CD4-positive, alpha-beta T cell treated with Interferon gamma for 1 hour (primary cell): ENCODE measurements at places on chromosomes 13 and 19.

DNA sequence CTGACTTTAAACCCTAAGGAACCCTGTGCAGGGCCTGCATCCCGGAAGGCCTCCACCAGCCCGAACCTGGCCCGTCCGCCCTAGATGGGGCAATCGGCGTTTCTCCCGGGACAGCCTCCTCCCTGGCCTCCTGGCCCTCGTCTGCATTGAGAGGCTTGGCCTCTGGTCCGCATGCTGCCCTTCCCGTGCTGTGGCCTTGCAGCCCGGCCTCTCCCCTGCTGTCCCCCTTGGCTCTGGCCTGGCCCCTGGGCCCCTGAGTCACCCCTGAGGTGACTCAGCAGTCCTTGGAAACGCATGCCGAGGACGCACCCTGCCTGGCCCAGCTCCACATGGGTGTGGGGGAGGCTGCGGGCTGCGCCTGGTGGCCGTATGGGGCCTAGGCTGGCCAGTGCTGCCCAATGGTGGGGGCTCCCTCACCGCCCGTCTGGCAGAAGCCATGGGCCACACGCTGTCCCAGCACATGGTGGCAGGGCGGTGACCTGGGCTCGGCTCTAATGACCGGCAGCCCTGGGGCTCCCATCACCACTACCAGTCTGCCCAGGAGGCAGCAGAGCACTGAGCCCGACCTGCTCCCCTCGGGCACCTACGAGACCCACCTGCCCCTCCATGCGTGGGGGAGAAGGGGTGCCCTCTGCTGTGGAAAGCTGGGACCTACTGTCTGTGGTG is 25.7 kb downstream of the SH3GL1 start:
- peak; percentile 51 for DNase-seq

DNA sequence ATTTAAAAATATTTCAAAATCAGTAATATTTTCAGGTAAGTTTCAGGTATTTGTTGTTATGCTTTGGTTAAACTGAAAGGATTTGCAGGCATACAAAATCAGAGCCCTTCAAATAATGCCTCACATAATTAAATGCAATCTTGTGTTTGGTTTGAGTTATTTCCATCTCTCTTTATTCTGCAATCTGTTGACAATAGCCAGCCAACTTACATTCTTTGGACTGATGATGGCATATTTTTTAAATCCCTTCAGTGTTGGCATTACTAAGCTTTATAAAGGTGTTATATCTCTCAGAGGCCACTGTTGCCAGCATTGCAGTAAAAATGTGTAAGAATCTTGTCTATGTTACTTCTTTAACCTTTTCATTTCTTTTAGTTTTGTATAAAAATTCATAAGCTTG is 257.2 kb upstream of the RFC3 start:
- DNase-seq = no peak

GRCh38 chr19:40192758-40193586 is 1.7 kb downstream of the MAP3K10 start:
- DNase-seq = no peak

DNA sequence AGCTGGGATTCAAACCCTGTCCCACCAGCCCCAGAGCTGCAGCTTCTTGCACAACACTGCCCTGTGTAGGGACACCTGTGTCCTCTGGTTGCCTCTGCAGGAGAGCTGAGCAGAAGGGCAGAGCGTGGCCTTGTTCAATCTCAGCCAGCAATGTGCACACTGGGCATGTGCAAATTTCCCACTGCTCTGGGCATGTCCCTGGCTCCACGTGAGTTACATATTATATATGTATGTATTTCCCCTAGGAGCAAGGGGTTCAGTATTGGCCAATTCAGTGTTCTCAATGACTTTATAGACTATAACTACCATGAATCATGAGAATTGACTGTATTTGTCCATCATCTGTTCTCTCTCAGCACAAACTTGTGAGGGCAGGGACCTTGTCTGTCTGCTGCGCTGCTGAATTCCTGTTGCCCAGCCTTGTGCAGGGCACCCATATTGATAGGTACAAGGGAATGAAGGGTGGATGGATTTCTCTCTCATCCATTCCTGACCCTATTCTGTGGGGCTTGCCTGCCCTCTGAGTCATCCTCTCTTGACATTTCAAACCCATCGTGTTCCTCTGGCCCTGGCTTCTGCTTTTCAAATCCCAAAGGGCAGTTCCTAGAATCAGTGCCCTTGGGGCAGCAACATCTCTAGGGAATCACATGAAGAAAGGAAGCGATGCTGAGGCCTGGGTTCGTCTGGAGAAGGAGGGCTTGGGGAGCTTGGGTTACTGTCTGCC is 69.7 kb downstream of the ERICH6B start:
- no peak for DNase-seq
